AG09309 (cell line): ENCODE measurements at places on chromosomes 2 and 18.

- no peak for DNase-seq
Observed at GRCh38 chr2:186718903-186719302, 25.0 kb downstream of the FAM171B start.

DNA sequence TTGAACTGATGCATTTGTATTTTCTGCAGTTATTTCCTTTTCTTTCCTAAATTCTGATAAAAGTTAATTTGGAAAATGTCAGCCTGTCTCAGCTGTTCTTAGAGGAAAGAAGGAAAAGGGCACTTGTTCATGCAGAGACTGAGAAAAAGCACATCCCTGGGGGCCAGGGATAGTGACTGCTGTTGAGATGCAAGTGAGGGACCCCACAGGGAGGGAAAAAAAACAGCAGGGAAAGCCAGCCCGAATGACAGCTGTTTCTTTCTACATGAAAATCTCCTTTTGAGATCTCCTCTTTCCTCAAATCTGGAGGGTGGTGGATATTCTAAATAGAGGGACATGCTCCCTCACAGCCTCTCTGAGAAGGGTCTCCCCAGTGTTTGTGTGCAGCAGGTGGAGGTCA, 14.0 kb upstream of the MTA3 start:
- DNase-seq, result no peak

GRCh38 chr2:205781244-205781931, 99.1 kb downstream of the NRP2 start:
- no peak for DNase-seq

DNA sequence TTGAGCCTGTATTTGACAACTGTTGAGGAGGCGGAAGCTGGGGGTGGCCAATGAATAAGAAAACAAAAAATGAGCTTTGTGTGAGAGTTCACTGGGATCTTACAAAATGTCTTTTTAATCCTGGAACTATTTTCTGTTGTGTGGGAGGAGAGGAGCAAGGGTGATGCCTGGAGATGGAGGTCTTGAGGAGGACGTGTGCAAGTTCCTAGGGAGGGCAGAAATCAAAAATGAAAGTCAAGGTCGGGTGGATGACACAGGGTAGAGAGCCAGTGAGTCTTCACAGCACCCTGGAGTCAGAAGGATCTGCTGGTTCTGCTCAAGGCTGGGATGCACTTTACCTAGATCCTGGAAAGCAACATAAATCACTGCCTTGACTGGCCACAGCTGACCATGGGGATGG, 180.3 kb upstream of the PKDCC start:
- DNase-seq, result no peak

- no peak for DNase-seq
Observed at GRCh38 chr2:11701751-11702301, 31.8 kb upstream of the NTSR2 start.

GRCh38 chr18:50819027-50819727, 639 bp downstream of the MRO start:
- DNase-seq, result no peak
